Stimulated activated CD4-positive, alpha-beta T cell treated with anti-CD3 and anti-CD28 coated beads, Interleukin-12 subunit alpha, Interleukin-12 subunit beta, amount 100 ng/mL, for 24 hours (primary cell): ENCODE measurements at places on chromosomes 7 and 10.

- DNase-seq: no peak
Observed at GRCh38 chr10:99365736-99366135, 36.6 kb downstream of the CNNM1 start.

DNA sequence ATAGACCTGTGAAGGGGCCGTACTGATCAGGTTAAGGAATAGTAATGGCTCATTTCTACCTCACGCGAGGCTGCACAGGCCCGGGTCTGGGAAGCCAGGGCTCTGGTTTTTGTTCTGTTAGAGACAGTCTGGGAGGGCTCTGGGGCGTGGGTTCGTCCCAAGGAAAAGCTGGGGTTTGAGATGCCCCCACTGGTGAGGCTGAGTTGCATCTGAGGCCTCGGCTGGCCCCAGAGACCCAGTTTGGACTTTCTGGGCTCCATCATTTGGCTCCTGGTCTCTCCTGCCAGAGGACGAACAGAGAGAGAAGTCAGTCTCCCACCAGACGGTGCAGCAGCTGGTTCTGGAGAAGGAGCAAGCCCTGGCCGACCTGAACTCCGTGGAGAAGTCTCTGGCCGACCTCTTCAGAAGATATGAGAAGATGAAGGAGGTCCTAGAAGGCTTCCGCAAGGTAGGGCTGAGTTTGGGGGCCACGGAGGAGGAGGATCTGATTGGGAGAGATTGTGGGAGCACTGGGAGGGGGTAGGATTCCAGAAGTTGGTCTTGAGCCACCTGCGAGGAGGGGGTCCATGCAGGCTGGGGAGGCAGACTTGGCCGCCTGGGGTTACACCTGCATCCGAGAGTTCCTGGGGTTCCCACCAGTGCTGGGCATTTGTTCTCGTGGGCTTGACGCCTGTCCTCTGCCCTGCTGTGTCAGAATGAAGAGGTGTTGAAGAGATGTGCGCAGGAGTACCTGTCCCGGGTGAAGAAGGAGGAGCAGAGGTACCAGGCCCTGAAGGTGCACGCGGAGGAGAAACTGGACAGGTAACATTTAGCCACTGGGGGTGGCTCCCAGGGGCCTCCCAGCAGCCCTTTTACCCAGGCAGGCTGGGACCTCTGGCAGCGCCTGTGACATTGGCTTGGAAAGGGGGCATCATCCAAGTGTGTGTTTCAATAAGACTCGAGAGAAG lies 22.5 kb upstream of the BTBD16 start:
- no peak for DNase-seq

- no peak for DNase-seq
Observed at GRCh38 chr7:24982917-24983316, 2.9 kb upstream of the OSBPL3 start.

DNA sequence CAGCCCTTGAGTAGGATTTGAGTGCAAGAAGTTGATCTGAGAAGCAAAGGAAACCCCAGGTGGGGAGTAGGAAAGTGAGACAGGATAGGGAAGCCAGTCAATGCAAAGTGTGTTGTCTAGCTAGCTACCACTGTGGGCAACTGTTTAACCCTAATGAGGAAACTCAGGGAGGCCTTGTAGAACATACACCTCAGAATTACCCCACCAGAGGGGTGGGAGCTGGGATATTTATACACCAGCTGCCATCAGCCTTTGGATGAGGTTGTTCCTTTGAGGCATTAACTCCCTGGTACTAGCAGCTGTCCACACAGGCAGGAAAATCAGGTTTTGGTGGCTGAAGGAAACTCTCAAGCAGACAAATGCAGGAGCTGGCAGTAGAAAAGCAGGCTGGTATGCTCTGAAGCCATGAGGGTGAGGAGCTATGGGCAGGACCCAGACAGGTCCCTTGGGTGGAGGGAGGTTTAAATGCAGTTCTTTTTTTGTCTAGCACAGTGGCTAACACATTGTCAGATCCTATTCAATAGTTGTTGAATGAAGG lies 60.1 kb upstream of the ARID5B start:
- DNase-seq: no peak

DNA sequence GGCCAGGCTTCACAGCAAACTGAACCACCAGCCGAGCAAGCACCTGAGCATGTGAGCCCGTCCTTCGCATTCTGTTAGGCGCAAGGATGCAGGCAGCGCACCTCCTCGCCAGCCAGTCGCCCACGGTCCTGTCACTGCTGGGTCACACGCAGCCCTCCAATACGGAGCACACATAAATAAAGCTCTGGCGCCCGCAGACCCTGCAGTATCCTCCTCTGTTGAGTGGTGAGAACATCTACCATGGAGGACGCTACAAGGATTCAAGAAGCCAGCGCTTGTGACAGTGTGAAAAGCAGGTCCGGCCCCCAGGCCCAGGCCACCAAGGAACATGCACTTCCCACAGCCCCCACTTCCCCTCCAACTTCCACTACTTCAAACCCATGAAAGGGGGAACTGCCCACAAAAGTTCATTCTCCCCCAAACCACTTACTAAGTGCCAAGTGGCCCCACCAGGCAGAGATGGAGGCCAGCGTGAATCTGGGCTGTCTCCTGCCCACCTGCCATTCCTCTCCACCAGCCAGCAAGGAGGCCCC lies 34.8 kb downstream of the VOPP1 start:
- DNase-seq: no peak

DNA sequence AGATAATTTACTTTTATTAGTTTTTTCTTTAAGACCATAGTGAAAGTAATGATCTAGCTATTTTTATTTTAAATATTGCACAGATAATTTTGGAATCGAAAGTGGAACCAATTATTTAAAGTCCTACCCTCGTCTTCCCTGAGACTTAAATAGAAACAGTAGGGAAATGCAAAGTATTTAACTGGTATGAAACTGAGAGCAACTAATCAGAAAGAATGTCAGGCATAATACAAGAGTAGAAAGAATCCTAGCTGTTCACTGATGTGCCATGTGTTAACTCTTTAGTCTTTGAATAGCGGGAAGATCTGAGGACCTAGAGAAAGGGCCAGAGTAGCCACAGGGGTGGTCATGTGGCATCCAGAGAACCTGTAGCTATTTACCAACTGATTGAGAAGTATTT lies 630.0 kb downstream of the NRG3 start:
- no peak for DNase-seq

- no peak for DNase-seq
Observed at GRCh38 chr10:116653885-116654284, 33.1 kb downstream of the PNLIPRP2 start.

- no peak for DNase-seq
Observed at GRCh38 chr10:51066231-51066630, 8.1 kb upstream of the PRKG1 start.
